Stimulated activated CD8-positive, alpha-beta memory T cell treated with anti-CD3 and anti-CD28 coated beads, Interleukin-2, amount 100 ng/mL, for 48 hours (primary cell): ENCODE measurements at places on chromosomes 11 and 22.

DNA sequence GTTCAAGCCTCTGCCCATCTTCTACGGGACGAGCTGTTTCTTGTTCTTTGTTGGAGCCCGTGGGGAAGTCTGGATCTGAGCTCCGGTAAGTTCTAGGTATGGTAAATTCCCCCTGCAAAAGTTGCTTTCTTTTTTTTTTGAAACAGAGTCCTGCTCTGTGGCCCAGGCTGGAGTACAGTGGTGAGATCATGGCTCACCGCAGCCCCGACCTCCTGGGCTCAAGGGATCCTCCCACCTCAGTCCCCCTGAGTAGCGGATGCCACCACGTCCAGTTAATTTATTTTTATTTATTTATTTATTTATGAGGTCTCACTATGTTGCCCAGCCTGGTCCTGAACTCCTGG lies 35.5 kb upstream of the MOB2 start:
- DNase-seq, result no peak

DNA sequence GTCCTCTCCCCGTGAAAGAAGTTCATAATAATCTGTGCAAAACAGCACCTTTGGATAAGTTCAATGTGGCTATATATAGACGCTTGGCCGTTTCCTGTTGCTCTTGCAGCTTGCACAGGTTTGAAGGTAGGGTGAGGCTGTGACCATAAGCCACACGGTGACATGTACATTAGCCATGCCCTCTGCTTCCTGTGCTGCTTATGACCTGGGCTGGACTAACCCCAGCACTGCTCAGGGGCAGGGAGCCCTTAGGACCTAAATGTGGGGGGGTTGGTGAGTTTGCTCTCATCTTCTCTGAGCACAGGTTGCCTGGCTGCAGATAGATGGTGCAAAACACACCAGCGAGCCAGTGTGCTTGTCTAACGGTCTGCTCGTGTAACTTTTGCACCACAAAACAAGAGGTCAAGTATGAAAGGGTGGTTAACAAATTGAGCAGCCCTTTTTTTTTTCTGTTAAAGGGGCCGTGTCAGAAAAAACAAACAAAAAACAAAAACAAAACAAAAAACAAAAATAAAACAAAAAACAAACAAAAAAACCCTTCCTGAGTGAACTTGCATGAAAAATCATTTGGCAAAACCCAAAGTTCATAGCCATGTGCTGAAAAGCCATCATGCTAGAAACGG lies 37.3 kb downstream of the FLI1 start:
- DNase-seq, result no peak

GRCh38 chr11:66787934-66788758 lies 55.1 kb upstream of the RCE1 start:
- no peak for DNase-seq

DNA sequence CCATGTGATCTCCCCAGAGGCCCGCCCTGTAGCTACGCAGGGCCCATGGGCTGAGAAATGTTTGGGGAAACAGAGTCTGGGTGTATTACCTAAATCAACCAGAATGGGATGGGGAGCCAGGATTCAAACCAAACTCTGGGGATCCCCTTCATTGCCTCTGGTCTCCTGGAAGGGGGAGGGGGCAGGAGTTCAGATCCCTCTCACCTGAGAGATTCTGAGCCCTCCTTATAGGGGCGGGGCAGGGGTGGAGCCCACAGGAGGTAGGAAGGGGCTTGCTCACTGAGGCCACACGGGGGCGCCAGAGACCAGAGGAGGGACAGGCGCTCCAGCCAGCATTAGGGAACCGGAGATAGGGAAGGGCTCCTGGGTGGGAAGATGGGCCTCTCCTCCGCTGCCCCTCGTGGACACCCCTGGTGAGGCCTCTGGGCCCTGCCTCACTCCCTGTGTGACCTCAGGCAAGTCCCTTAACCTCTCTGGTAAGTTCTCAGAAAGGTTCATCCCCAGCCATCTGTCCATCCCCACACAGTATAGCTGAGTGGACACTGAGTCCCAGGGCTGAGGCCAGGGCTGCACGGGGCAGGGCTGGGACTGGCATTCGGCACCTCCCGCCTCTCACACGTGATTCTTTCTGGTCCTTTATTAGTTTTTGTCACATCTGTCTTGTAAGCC lies 2.7 kb upstream of the CDC42BPG start:
- DNase-seq, result peak; percentile 92

GRCh38 chr11:371051-371450 lies 1.8 kb downstream of the B4GALNT4 start:
- DNase-seq, result no peak
